ENCODE measurements at places on chromosomes 2 and 18.

GRCh38 chr2:1147873-1148612 lies 197.4 kb downstream of the SNTG2 start:
- no peak for DNase-seq

- DNase-seq = no peak
Observed at GRCh38 chr2:20050104-20050645, 1.3 kb downstream of the LAPTM4A start.

DNA sequence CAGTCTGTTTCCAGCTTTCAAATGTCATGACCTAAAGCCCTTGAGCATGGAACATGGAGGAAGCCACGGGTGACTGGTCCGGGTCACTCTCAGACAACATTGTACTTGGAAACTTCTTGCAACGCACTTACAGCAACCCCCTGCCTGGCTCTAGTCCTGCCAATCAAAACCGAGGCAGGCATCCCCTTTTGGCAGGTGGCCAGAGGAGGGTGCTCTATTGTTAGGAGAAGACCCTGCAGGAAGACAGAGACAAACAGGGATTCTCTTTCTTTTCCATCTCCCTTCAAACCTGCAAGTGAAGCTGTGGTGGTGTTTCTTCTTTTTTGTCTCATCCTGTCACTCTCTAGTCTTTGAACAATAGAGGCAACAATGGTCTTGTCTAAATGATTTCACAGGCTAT lies 667.2 kb downstream of the ZEB2 start:
- DNase-seq = no peak

DNA sequence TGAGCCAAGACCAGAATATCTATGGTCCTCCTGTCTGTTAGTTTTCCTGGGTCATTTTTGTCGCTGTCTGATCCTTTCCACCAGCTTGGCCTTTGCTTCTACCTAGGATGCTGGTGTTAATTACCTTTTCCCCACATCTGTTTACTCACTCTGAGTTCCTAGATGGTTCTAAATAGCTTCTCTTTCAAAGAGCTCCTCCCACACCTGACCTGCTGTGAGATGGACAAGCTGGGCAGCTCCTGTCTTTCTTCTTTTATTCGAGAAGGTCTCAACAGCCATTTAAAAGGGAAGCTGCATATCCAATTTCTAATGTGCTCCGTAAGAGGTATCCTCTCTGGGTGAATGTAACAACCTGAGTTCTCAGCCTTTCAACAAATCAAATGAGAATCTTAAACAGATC lies 156.2 kb downstream of the HRH4 start:
- no peak for DNase-seq

DNA sequence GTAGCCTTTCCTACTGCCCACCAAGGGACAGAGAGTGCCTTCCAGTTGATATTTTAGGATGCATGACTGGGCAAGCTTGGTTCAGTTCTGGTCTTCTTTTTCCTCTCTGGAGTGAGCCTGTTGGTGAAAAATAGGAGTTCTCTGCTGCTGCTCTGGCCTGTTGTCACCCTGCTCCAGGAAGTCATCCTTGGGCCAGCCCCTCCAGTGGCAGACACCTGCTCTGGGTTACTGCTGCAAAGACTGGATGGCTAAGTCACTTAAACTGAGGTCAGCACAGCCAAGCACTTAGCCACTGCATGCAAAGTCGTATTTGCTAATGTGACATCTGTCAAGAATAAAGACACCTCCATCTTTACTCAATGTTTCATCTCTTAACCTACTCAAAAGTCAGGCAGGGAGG lies 219.6 kb upstream of the ID2 start:
- no peak for DNase-seq

- no peak for DNase-seq
Observed at GRCh38 chr2:146602856-146603255, 1242.0 kb upstream of the ACVR2A start.

GRCh38 chr2:23069923-23070322 lies 315.1 kb upstream of the KLHL29 start:
- DNase-seq = no peak

GRCh38 chr2:43622931-43623451 lies 14.1 kb upstream of the PLEKHH2 start:
- no peak for DNase-seq

- no peak for DNase-seq
Observed at GRCh38 chr2:137420744-137421143, 543.5 kb upstream of the HNMT start.

DNA sequence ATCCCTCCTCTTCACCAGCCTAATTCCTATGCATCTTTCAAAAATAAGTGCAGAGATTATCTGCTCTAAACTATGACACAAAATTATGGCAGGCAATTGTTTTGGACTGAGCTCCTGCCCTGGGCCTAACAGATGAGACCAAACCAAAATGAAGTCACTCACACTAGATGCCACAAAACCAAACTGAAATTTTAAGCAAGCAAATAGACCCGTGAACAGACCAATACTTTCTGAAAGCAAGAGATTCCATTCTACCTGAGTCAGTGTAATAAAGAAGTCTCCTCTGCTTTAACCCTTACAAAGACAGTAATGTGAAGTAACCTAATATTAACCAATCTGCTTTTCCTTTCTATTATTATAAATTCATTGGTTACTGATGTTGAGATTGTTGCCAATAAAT lies 84.3 kb downstream of the RIT2 start:
- DNase-seq = no peak

DNA sequence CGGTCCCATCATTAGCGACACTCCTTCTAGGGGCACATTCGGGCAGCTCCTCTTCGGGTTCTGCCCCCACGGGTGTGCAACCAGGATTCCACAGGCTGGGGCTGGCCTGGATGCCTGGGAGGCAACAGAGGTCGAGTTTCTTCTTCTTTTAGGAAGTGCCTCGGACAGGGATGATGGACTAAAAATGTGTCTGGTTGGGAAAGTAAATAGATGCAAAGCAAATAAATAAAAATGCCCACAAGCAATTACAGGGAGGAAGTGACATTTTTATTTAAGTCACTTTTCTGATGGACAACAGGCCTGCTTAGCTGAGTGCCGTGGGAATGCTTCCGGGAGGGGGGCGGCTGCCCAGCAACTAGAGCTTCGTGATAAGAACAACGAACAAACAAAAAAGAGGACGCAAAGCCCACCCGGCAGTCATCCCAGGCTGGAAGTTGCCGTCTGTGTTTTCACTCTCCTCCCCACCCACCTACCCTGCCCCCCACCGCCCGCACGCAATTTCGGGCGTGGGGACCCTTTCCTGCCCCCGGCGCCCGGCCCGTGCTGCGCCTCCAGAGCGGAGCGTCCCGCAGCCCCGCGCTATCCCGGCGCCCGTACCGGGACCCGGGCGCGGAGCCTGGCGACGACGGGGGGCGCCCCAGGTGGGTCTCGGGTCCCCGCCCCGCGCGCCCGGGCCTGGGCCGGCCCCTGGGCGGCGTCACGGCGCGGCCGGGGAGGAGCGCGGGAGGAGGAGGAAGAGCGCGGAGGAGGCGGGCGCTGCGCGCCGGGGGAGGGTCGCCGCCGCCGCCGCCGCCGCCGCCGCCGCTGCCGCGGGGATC lies 412 bp upstream of the NCK2 start:
- DNase-seq = no peak

GRCh38 chr2:193153576-193153975 lies 958.8 kb upstream of the TMEFF2 start:
- DNase-seq = no peak
